Fibroblast of lung (primary cell): ENCODE measurements at places on chromosomes 13 and 19. TPM values are rescaled to one million over a fixed set of nuclear protein-coding genes. Genes with fewer than 3 reads are reported as not detected.

MBD3L3 gene
- not detected in 2 replicates for total RNA-seq

COX7A1 gene
- 30.0 and 77.9 TPM in 2 replicates for total RNA-seq

VSIG10L gene
- 0.26 and 0.33 TPM in 2 replicates for total RNA-seq

S1PR4 gene
- total RNA-seq, result not detected in 2 replicates

DNA sequence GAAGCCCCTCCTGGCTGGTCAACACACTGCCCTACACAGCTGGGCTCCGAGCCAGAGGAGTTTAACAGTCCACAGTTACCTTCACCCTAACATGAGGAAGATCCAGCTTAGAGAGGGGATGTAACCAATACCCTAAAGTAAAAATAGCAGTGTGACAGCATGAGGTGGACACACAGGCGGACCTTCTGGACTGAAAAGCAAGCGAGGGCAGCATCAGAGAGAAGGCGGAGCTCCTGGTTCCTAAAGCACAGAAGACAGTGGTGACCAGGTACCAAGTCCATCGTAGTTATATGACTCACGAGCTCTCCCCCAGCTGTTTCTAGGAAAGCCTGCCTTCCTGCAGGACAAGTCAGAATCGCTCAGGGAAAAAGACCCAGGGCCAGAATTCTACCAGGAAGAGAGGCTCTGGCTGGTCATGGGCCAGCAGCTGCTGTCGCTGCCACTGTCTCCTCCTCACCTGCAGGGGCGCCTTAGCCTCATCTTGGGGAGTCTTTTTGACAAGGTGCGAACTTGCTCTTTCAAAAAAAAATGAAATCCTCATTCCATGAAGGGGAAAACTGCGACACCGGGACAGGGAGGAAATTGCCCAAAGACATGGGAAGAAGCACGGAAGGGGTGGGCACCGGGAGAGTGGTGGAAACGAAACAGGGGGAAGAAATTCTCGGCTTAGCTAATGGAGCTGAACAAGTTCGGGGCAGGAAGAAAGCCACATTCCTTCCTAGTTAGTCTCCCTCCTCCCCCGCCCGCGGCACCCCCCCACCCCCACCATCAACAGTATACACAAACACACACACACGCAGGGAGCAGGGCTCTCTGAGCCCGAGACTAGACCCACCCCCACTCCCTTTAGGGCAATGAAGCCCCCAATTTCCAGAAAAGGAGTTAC lies 1.7 kb downstream of the ELL start:
- peak; percentile 85 for DNase-seq

MYO1F gene
- total RNA-seq, result under 0.01 and 0.17 TPM in 2 replicates

GRCh38 chr13:35984287-35984686 lies 146.9 kb downstream of the DCLK1 start:
- no peak for DNase-seq

GRCh38 chr19:50322931-50323781 lies 6.0 kb downstream of the KCNC3 start:
- DNase-seq, result no peak

DNA sequence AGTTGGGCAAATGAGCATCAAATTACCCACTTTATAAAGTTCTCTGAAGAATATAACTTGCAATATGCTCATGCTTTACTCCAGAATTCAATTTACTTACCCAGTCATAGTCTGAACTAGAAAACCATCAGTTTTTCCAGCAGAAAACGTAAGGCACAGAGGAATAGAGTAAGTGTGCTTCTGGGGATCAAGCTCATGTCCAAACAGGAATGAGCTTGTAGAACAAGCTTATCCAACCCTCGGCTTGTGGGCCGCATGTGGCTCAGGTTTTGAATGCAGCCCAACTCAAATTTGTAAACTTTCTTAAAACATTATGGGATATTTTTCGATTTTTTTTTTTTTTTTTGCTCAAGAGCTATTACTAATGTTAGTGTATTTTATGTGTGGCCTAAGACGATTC lies 308.5 kb upstream of the KLF12 start:
- DNase-seq, result no peak

- no peak for DNase-seq
Observed at GRCh38 chr13:49248622-49249002, 887 bp downstream of the CDADC1 start.

GRCh38 chr19:18418029-18418482 lies 1.1 kb upstream of the SSBP4 start:
- DNase-seq, result no peak

UPK1A gene
- not detected in 2 replicates for total RNA-seq

DNA sequence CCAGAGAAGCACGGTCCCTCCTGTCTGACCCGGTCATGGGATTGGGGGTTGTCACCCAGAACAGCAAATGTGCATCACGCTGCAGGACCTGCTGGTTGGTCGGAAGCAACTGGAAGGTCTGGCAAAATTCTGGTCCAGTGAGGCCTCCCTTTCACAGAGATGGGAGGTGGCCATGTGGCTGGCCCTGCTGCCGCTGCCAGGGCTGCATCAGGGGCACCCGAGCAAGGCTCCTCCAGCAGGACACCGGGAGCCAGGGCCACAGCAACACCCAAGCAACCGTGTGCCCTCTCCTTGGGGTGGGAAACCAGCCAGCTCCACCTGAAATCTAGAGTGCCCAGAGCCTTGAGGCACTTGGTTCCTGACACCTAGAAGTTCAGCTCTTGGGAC lies 11.5 kb upstream of the GAS6 start:
- DNase-seq, result no peak
